ENCODE measurements at places on chromosomes 6 and 20.
A peak's percentile ranks its signal among the peaks of the same experiment; 100 is the strongest.

- no peak for DNase-seq
These were observed 571.6 kb upstream of the GJE1 start for GRCh38 chr6:141561154-141561553.

GRCh38 chr20:40486297-40486696 is 202.7 kb downstream of the MAFB start:
- DNase-seq: no peak

- DNase-seq: no peak
These were observed 21.9 kb downstream of the RIMS1 start for GRCh38 chr6:71908162-71908765.

- peak; percentile 11 for DNase-seq
These were observed 68.4 kb downstream of the SHPRH start for GRCh38 chr6:145895802-145896201.

- DNase-seq: no peak
These were observed 249.5 kb downstream of the BCKDHB start for GRCh38 chr6:80356000-80356399.

DNA sequence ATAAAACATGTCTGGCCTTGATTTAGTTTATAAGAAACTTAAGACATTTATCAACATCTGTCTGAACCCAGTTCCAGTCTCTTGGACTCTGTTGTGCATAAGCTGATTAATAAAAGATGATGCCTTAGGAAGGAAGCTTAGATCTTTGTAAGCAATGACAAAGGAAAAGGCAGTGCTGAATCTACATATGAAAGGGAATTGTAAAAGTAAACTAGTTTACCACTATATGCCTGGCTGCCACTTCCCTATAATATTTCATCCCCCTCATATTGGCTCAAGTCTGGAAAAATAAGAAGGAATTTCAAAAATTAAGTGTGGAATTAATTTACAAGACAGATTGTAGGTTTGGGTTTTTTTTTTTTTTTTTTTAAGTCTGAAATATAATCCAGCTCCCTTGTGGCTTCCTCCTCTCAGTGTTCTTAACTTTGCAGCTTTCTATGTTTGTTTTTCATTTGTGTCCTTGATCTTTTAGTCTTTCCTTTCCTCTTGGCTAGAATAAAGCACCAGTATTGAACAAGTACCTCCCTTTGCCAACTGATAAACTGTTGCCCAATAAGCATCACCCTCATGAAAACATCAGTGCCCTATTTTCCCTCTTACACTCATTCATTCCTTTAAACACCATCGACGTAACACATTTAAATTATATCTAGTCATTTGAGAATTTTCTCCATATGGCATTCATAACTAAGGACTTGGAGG is 146.7 kb upstream of the TBX18 start:
- peak; percentile 39 for DNase-seq

- DNase-seq: no peak
These were observed 78.4 kb upstream of the TMEM170B start for GRCh38 chr6:11459079-11459610.

DNA sequence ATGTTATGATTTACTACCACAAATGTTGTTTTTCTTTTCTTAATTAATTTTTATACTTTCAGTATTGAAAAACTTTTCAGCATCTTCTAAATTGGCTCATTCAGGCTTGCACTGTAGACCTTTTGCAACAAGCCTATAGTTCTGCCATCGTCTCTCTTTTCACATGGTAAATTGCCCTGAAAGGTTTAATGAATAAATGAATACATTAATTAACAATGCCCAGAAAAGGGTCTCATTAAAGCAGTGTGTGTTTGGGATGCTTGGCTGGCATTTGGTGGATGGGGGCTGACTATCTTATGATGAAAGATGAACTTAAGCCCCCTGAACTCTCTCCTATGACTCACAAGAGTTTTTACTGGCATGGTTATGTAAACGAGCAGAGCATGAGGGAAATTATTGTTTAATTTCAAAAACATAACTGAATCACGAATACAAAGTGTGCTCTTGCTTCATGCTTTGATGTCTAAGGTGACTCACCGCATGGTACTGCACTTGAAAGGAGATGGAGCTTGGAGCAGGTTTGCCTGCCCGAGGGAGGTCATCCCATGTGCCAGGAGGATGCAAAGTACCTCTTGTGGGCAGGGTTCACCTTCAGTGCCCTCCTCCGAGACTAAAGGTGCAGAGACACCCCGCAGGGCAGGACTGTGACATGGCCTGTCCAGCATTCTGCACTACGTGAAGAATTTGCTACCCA is 13.8 kb upstream of the PCK1 start:
- no peak for DNase-seq

GRCh38 chr6:10073341-10073740 is 341.5 kb downstream of the TFAP2A start:
- no peak for DNase-seq

GRCh38 chr6:118789419-118789818 is 104.5 kb upstream of the ASF1A start:
- DNase-seq: no peak

GRCh38 chr6:39938773-39939654 is 4.8 kb upstream of the MOCS1 start:
- no peak for DNase-seq

DNA sequence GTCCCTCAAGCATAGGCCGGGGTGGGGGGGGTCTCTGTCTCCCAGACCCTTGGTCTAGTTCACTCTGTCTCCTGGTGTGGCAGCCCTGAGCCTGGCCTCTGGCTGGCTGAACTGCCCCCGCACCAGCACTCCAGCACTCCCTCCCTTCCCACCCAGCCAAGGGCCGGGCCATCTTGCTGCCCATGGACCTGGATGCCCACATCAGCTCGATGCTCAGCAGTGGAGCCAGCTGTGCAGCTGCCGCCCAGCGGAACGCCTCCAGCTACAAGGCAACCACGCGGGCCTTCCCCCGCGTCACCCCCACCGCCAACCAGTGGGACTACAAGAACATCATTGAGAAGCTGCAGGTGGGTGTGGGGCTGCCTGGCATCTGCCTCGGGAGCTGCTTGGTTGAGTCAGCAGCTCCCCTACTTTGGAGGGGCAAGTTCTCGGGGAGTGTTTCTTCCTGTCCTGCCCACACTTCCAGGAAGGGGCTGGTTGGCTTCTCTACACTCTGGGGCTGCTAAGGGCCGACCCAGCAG is 28.4 kb downstream of the UQCC2 start:
- DNase-seq: no peak

- DNase-seq: no peak
These were observed 25.4 kb downstream of the DIDO1 start for GRCh38 chr20:62900692-62901584.

GRCh38 chr6:56758553-56758952 is 115.9 kb upstream of the DST start:
- no peak for DNase-seq

GRCh38 chr6:158043586-158044524 is 62.2 kb downstream of the SYNJ2 start:
- peak; percentile 20 for DNase-seq

DNA sequence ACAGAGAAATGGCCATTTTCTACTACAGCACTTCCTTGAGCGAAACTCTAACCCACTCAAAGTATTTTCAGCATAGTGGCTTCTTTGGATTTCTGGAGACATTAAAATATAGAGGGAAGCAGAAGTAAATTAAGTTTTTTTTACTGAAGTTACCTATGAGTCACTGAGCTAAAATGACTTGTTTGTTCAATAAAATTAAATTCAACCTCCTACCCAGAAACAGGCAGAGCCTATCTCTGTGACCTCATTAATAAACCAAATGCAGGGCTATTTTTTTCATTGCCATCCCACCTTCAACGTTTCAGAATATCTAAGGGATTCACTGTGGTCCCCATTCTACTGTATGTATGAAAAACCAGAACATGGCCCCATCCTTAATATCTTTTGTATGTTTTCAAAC is 133.0 kb downstream of the MTFR2 start:
- DNase-seq: no peak

- no peak for DNase-seq
These were observed 293.8 kb downstream of the FRK start for GRCh38 chr6:115766745-115767462.

DNA sequence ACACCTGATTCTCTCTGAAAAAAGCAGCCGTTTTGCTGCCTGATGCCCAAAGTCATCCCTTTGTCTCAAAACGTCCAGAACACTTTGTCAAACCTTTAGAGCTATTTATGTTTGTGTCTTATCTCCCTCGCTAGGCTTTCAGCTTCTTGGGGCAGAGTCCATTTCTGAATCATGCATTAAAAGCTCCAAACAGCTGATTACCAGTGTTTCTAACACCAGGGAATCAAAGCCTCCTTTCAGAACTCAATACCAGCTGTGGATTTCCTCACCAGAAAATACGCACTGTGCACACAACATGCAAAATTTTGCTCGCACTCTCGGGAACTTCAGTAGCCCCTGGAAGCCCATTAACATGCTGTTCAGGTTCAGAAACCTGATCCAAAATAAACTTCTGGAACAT is 333.3 kb downstream of the HACE1 start:
- no peak for DNase-seq

DNA sequence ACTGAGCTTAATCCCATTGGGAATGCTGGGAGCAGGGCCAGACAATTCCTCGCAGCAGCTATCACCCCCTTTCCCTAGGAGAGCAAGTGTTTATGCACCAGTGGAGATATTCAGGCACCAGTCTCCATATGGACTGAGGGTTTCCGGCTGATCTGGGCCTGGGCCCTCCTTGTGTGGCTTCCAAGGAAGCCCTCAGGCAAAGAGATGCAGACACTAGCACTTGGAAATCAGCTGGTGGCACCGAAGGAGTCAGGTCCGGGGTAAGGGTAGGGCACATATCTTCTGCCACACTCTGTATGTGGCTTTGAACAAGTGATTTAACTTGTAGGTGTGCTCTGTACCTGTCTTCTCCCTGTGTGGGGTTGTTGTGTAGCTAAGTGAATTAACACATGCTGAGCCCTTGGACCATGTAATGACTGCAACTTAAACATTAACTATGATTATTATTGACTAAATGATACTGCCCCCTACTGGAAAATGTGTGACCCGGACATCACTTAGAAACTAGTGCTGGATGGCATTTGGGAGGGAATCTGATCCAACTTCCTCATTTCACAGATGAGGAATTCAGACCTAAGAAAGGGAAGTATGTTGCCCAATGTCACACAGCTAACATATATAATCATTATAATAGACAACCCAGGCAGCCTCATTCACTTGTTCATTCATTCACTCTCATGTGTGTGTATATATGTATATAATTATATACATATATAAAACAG is 19.3 kb upstream of the WFDC2 start:
- peak; percentile 45 for DNase-seq

DNA sequence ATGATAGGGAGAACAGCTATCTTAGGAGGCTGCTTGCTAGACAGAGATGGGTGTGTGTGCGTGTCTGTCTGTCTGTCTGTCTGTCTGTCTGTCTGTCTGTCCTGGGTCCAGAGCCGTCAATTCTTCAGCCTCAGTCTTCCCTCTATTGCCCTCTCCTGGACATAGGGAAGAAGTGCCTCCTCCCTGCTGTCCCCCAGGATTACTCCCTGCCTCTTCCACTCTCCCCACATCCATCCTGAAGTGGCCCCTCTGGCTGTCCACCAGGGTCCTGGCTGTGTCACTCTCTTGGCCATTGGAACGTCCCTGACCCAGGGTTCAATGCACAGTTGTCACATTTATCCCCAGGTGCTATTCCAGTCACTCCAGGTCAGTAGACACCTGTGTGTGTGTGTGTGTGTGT is 10.2 kb downstream of the TREML2 start:
- no peak for DNase-seq

GRCh38 chr6:165684333-165684732 is 21.3 kb upstream of the PDE10A start:
- no peak for DNase-seq

DNA sequence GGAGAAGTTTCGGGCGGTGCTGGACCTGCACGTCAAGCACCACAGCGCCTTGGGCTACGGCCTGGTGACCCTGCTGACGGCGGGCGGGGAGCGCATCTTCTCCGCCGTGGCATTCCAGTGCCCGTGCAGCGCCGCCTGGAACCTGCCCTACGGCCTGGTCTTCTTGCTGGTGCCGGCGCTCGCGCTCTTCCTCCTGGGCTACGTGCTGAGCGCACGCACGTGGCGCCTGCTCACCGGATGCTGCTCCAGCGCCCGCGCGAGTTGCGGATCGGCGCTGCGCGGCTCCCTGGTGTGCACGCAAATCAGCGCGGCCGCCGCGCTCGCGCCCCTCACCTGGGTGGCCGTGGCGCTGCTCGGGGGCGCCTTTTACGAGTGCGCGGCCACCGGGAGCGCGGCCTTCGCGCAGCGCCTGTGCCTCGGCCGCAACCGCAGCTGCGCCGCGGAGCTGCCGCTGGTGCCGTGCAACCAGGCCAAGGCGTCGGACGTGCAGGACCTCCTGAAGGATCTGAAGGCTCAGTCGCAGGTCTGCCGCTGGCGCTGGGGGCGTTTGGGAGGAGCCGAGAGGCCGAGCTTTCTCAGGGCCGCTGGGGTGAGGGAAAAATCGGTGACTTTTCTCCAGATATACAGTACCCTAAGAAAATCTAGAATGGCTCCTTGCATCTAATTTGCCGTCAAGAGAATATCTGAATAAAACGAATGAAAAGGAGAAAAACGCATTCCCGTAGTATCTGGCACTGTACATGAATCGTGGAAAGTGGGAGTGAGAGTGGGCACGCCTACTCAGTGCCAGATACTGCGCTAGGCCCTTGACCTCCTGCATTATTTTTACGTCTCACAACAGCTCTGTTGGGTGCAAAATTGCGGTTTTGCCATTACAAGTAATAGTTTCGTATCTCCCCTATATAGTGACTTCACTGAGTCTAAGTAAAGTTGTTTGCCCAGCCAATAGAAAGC is 1.0 kb downstream of the CALHM6 start:
- DNase-seq: peak; percentile 64

- no peak for DNase-seq
These were observed 27.3 kb downstream of the PYGB start for GRCh38 chr20:25274891-25275812.

DNA sequence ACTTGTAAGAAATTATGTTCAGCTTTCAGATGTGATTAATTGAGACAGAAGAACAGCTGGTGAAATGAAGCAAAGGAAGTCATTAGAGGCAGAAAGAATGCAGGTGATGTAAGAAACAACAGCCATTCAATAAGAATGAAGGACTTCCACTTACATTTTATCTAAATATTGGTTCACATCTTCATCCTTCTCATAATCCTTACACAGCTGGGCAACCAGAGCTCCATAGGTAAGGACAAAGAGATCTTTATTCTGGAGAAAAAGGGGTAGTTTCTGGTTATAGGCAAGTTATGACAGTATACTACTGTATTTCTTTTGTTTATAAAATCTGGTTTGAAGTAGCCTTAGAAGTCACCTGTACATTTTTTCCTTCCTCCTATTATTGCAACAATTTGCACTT is 2.3 kb downstream of the TRAPPC3L start:
- no peak for DNase-seq

GRCh38 chr6:151140767-151141166 is 99.0 kb upstream of the AKAP12 start:
- no peak for DNase-seq

- DNase-seq: no peak
These were observed 71.7 kb upstream of the ZMYND8 start for GRCh38 chr20:47428164-47428563.

DNA sequence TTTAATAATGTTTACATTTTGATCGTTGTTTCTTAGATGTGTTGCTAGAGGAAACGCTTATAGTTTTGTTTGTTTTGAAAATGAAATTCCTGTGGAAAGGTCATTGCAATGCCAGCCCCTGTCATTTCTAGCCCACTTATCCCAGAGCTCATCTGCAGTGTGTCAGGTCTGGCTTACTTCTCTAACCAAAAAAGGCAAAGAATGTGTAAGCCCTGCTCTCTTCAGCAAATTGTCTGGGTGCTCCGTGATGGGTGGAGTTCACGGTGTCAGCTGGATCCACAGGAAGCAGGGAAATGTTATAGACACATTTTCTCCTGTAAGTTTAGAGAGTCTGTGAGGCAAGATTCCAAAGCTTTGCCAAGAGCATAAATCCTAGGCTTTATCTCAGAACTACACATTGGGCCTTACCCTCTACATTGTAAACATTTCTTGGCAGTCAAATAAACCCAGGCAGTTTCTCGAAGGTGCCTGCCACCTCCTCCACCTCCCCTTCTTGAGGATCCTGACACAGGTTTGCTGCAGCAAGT is 50.9 kb downstream of the RPRD1B start:
- DNase-seq: peak; percentile 91

Data from fibroblast of skin of scalp (primary cell).